ENCODE measurements at places on chromosomes 11 and 22.

DNA sequence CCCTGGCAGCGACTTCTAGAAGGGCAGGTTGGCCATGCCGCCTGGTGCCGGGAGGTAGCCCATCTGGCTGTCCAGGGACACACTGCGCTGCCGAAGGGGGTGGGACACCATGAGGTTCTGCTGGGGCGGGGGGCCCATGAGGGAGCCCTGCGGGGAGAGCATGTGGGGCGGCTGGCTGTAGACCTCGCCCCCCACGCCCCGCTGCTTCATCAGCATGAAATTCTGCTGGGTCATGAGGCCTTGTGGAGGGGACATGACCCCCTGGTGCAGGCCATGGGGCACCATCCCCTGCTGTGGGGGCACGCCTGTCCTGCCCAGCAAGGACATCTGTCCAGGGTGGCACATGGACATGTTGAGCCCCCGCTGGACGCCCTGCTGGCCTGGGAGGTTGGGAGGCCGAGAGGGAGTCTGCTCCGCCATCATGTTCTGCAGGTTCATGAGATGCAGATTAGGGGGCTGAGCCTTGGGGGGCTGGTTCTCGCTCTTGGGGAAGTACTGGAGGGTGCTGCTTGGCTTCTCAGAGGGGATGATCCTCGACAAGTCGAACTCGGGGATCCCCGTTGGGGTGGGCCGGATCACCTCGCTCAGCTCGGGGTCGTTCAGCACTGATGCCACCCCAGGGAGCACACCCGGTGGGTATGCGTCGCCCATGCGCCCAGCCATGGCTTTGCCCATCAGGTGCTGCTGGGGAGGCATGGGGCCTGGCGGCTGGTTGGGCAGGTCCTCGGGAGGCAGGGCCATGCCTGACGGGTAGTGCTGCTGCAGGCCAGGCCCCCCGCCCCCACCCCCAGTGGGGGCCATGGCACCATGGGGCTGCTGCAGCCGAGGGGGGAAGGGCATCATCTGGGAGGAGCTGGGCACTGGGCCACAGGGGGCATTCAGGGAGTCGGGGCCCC, 15.0 kb downstream of the CXCR5 start:
- no peak for DNase-seq

GRCh38 chr22:39983346-39983745, 11.4 kb upstream of the FAM83F start:
- DNase-seq: no peak

DNA sequence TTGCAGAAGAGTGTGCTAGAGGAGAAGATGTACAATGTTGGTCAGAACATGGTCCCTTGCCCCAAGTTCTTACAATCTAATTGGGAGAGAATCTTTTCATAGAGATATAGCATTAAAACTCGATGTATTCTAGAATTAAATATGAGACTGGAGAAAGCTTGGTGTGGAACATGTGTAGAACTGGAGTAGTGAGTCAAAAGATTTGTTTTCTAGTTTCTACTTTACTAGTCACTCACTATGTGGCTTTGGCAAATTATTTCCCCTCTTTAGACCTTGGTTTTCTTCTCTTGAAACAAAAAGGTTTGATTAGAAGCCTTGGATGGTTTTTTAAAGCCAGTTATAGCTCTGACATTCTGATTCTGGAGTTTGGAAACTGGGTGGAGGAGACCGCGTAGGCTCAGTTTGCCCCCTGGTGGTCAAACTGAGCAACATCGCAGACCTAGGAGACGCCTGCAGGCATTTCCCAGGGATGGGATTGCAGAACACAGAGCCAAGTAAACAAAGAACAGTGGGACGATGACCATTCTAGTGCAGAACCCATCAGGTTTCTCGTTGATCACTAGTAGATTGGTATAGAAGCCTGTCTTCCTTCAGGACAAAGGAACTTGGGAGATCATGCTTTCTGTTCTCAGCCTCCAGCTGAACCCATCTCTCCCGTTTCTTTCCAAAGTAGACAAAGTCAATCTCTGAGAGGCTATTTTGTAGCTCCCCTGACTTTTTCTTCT, 8.5 kb upstream of the CHRDL2 start:
- no peak for DNase-seq

- no peak for DNase-seq
Measured at GRCh38 chr22:33883561-33883960, 36.7 kb downstream of the LARGE1 start.

DNA sequence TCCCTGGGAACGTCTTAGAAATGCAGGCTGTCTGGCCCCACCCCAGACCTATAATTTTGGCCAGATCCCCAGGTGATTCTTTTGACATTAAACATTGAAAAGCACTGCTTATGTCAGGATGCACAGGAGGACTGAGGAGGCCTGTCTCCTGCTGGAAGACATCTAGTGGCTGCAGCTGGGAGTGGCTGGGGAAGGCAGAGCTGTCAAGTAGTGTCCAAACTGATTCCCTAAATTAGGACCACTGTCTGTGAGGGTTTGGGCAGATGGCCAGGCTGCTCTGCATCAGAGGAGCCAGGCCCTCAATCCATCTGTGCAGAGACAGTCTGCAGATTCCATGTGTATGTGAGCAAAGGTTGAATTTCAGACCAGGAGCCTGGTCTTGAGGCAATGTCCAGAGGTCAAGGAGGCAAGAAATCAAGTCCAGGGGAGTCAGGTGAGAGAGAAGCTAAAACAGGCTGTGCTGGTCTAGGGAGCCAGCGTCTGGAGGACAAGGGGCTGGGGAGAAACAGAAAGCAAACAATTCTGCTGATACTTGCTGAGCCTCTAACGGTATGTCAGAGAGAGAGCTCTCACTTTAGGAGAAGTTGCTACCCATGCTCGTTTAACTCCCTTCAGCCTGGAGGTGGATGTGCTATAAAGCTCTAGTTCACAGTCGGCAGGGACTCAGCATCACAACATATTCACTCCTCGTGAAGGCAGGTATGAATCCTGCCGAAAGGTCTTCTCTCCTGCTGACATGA, 15.3 kb upstream of the SYTL2 start:
- no peak for DNase-seq

- DNase-seq: no peak
Measured at GRCh38 chr11:61542024-61542461, 33.5 kb downstream of the LRRC10B start.

- DNase-seq: no peak
Measured at GRCh38 chr11:73308961-73309919, 1.2 kb downstream of the ARHGEF17 start.

DNA sequence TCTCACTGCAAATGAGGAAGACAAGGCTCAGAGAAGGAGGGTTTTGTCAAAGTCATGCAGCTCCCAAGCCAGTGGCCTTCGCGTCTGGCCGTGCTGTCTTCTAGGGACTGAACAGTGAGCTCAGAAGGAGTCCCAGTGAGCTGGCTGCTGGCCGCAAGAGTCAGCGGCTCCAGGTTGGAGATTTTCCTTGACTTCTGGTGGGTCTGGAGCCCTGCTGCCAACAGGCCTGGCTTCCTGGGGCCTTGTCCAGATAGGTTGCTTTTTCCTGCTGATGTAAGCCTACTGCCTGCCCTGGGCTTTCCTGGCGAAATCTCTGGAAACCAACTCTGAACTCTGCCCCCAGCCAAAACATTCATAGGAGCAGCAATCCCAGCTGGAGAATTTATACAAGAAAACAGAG, 272.7 kb upstream of the CADM1 start:
- no peak for DNase-seq

DNA sequence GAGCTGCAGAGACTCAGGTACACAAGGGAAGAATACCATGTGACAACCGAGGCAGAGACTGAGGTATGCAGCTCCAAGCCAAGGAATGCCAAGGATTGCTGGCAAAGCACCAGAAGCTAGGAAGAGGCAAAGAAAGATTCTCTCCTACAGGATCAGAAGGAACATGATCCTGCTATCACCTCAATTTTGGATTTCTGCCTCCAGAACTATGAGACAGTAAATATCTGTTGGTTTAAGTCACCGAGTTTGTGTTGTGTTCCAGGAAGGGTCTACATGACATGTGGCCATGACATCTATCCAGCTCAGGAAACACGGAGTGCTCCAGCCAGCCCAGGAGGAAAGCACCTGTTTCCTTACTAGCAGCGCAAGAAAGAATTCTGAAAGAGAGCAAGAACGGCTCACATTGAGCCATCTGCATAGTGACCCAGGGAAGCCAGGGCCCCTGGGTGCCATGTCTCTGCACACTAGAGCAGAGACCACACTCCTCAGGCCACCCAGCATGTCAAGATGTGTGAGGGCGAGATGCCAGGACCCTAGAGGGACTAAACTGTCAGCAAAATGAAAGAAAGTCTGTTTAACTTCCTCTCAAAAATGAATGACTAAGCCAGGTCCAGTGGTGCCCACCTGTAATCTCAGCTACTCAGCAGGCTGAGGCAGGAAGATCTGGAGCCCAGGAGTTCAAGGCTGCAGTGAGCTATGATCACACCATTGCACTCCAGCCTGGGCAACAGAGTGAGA, 35.6 kb upstream of the GALNT18 start:
- no peak for DNase-seq

DNA sequence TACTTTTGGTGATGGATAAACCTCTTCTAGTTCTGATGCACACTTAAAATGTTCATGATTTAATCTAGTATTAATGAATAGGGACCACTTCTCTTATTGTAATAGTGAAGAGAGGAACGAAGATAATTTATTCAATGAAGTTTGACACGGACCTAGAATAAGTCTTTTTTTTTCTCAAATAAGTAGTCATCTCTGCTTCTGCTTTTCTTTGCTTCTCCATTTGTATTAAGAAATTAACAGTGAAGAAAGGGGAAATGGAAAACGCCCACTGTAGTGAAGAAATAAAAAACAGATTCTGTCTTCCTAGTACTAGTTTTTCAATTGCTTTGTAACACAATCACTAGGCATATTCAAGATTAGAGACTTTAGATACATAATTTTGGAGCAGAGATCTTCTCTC, 73.0 kb downstream of the CD44 start:
- DNase-seq: no peak

DNA sequence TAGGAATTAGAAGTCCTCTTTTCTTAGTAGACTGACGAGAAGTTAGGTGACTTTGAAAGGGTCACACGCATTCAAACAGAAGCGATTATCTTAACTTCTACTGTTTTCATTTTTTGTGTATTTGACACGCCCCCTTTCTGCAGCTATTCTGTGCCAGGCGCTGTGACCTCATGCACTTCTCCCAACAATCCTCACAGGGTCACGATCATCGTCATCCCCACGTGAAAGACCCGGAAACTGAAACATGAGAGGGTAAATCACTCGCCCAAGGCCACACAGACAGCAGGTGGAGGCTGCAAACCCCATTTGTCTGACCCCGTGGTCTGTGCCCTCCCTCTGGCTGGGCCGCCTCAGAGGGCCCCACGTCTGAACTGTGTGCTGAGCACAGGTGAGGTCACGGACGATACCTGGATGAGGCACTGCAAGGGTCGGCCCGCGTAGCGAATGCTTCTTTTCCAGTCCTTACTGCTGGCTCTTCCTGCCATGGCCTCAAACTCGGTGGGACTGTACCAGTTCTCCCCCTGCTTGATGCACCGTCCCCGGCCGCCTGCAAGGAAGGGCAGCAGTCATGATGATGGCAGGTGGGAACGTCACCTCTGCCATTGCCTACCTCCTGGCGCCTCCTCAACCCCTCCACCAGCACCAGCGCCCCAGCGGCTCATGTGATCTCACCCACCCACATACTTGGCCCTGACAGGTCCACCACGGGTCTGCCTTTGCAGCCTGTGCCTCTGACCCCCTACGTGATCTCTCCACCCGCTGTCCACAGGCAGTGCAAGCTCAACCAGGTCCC, 8.4 kb downstream of the DEAF1 start:
- DNase-seq: no peak

- no peak for DNase-seq
Measured at GRCh38 chr11:44269369-44270351, 40.3 kb downstream of the ALX4 start.

- no peak for DNase-seq
Measured at GRCh38 chr11:8690374-8691342, 8.1 kb downstream of the RPL27A start.

DNA sequence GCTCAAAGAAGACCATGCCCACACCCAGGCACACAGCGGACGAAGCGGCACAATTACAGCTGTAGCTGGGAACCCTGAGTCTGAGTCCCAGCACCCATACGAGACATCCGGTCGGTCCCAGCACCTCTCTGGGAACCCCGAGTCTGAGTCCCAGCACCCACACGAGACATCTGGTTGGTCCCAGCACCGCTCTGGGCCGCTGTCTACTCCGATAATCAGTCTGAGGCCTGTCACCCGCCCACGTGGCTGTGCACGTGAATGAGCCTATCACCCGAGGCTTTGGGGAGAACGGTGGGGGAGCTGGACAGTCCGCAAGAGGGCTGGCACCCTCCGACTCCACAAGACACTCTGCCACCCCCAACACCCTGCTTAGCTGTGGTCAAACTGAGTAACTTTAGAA, 6.2 kb downstream of the TTLL8 start:
- no peak for DNase-seq

DNA sequence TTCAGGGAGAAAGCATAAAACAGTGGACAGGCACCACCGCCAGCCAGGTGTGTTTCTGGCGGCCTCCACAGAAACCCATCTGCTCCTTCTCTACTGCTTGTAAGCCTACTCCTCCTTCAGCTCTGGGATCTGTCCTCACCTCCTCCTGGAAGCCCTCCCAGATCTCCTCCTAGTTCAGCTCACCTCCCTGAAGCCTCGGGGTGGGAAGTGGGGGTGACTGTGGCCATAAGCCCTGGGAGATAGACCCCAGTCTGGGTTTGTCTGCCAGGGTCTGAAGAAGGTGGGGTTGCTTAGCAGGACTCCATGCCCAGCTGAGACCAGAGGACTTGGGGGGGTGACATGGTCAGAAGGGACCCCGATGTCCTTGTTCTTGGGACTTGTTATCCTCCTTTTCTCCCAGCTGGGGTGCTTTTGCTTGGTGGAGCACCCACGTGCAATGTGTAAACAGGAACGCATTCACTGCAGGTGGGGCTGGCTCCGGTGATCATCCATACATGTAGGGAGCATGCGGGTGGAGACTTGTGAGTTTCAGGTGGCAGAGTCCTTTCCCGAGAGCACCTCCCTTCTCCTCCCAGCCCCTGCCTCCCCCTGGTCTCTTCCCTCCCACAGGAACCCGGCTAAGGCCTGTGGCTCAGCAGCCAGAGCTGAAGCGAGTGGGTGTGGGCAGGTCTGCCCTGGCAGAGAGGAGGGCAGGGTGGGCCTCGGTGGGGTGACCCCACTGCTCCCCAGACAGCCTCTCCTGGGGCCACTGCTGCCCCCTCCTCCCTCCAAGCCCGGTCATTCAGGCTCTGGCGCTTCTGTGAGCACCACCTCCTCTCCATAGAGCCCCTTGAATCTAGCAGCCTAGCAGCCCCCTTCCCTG, 25.9 kb downstream of the MRGPRG start:
- DNase-seq: no peak

DNA sequence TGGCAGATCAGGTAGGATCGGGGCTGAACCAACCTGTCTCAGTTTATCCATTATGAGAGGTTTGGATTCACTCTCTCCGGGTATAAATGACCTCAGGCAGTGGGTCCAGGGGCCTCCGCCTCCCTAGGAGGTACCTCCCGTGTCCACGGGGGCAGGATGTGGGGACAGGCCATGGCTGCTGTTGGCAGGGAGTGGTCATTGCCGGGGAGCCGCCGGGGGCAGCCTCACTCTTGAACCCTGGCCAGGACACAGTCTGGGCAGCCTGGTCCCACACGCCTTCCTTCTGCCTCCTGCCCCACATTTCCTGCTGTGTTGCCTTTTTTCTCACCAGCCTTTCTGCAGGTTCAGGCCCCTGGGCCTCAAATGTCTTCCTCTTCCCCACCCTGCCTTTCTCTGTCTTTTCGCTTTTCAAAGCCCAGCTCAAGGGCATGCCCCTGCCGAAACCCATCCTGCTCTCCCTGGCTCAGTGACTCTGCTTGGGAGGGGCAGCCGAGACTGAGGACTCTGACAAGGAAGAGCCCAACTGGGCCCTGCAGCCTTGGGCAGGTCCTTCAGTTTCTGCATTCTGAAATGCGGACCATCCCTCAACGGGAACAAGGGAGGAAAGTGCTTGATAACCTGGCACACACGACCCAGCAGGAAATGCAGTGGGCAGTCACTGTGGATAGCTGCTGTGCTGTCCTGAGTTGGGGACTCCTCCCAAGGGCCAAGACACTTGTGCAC, 31.1 kb downstream of the ZC3H7B start:
- DNase-seq: no peak

Data from central memory CD8-positive, alpha-beta T cell (primary cell).